ENCODE measurements at places on chromosomes 2 and 18.

DNA sequence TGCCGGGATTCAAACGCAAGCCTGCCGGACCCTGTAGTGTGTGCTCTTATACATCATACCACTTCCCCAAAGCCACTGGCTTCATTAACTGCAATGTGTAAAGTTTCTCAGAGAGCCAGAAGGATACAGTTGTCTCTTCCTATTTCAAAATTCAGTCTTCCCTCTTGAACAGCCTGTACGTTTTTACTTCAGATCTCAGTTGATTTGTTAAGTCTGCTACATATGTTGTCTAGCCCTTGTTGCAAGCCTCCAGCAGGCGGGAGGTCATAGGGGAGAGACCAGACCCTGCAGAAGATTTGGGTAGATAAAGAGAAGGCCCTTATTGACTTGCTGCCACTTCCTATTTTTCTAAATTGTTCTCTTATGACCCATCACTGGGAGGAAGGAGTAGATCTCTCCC lies 56.2 kb downstream of the ARHGEF33 start:
- no peak for DNase-seq

- DNase-seq, result no peak
These were observed 351.9 kb upstream of the SMIM21 start for GRCh38 chr18:75779450-75779849.

- DNase-seq, result no peak
These were observed 155.8 kb upstream of the TANK start for GRCh38 chr2:161004379-161004778.

DNA sequence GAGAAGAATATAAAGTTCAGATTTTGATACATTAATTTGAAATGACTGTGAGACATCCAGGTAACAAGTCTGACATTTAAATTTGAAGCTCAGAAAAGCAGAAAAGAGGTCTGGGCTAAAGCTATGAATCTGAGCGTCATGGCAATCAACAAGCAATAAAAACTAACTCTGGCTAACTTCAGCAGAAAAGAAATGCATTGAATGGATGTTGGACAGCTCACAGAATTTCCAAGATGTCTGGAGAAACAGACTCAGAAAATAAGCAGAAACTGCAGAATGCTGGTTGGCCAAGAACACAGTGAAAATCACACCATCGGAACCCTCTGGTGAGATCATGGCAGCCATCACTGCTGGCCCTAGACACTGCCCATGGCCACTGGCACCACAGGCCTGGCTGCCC lies 366.6 kb downstream of the METTL4 start:
- no peak for DNase-seq

- DNase-seq, result no peak
These were observed 5.6 kb downstream of the SLC66A3 start for GRCh38 chr2:11160731-11161455.

DNA sequence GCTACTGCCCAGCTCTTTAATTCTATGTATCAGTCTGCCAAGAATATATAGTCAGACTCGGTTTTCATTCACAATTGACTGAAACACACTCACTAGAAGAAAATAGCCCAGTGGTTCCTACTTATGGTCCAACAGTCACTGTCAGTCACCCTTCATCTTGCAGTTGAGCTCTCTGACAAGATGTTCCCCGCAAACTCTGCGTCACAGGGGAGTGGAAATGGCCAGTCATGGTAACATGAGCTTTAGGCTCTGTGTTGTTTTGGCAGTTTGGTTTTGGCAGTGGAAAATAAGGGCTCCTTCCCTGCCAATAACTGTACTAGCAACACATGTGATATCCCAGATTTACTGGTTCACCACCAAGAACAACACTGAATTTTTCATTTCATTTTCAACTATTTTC lies 122.5 kb downstream of the PRPF40A start:
- no peak for DNase-seq

DNA sequence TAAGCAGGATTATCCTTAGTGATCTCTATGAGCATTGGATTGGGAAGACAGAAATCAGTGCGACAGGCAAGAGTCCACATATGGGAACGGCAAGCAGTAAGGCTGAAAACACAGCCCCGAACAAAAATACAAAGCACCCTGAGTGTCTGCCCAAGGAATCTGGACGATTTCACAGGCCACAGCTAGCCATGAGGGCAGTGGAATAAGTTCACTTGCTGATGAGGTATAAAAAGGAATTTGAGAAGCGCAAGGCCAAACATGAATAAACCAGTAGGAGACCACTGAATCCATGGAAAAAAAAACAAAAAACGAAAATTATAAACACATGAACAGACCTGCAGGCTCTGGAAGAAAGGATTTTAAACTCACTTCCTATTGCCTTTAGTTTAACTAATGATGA lies 24.3 kb downstream of the WDSUB1 start:
- no peak for DNase-seq

DNA sequence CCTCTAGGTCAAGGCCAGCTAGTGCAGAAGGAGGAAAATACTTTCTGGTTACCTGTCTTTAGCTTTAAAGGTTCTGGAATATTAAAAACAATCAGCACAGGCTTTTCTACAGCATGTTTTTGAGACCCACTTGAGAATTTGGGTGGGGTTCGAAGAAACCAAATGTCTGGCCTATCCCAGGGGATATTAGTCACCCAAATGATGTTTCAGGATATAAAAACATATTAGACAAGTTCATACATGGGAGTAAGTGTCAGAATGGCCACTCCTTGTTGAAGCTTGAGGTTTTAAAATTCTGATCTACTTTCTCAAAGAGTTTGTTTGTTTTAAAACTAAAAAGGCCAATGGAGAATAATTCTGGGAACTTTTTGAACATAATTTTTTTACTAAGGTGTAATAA lies 158.6 kb upstream of the DLX2 start:
- DNase-seq, result no peak

DNA sequence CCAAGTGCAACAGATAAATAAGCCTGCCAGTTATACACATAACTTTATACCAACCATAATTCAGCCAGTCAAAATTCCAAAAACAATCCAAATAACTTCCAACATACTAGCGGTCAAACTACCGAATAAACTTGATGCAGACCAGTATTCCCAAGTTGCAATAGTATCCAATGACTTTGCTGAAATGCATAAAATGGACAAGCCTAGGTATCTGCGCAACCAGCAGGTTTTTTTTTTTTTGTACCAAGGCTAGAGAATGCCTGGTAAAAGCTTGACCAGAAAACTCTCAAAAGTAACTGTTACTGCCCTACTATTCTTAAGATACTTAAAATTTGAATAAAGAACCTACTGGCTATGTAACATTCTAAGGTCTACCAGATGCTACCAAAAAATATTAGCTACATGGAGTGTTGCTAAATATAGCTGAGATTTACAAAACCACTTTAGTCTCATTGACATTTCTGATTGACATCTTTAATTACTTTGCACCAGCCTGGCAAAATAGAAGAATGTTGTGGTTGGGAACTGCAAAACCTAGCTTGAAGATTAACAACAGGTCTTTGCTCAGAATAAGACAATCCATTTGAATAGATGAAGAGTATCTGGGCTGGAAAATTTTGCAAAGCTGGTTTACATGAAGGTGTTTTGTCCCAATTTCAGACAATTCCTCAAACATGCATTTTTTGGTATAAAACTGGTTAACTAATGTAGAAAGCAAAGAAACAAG lies 7.3 kb downstream of the SRSF7 start:
- DNase-seq, result no peak

GRCh38 chr18:11021477-11021876 lies 127.9 kb downstream of the PIEZO2 start:
- peak; percentile 41 for DNase-seq

DNA sequence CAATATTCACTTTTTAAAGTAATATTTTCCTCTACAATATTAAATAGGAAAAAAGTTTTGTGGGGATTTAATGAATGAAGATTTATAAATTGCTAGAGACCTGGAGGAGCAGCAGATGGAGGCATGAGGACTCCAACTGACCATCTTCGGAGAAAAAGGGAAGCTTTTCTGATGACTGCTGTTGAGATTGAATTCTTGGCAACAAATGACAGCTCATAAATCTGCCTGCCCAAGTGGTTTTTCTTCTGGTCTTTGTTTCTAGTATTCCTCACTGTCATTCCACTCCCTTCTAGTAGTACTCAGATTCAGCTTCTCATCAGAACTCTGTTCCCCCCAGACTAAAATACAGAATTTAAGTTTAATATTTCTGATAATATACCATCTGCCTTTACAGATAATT lies 157.0 kb downstream of the EML6 start:
- peak; percentile 14 for DNase-seq

DNA sequence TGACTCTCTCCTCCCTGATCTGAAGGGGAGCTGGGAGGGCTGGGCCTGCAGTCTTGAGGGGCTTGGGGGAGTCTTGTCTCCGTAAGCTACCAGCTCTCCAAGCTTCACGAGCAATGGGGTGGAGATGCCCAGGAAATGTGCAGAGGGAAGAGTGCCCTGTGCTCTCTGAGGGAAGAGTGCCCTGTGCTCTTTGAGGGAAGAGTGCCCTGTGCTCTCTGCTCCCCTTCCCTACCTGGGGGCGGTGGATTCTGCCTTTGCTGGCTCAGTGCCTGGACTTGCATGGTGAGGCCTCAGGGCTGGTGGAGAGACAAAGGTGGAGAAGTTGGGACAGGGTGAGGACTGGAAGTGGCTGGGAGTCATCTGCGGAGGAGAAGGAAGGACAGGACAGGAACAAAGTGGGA lies 72.7 kb downstream of the TWIST2 start:
- DNase-seq, result no peak

GRCh38 chr2:46990231-46990588 lies 74.6 kb upstream of the MCFD2 start:
- DNase-seq, result no peak

DNA sequence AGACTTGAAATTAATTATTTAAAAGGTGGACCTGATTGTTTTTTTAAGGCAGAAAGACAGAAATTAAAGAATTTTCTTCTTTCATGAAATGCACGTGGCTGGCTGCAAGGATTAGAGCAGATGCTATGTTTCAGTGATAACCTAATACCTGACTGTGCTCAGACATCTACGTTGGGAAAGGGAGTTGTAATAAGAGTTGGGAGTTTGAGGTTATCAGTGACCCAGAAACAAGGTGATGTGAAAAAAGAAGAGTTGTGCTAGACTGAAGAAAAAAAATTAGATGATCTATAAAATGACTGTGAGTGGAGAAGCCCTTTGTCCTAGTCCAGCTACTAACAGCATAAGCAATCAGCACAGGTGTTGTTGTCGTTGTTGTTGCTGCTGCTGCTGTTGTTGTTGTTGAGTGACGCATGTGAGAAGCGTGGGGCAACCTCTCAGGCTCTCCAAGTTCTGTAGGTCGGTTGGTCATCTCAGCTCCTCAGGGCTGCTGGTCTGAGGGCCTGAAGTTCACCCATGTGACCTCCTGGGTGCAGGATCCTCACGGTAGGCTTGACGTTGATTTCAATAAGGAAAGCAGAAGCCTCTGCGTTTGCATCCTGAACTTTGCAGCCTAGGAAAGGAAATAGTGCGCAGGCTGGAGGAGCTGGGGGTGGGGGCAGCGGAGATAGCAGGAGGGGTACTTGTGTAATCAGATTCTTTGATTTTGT lies 7.6 kb downstream of the POU3F3 start:
- no peak for DNase-seq

DNA sequence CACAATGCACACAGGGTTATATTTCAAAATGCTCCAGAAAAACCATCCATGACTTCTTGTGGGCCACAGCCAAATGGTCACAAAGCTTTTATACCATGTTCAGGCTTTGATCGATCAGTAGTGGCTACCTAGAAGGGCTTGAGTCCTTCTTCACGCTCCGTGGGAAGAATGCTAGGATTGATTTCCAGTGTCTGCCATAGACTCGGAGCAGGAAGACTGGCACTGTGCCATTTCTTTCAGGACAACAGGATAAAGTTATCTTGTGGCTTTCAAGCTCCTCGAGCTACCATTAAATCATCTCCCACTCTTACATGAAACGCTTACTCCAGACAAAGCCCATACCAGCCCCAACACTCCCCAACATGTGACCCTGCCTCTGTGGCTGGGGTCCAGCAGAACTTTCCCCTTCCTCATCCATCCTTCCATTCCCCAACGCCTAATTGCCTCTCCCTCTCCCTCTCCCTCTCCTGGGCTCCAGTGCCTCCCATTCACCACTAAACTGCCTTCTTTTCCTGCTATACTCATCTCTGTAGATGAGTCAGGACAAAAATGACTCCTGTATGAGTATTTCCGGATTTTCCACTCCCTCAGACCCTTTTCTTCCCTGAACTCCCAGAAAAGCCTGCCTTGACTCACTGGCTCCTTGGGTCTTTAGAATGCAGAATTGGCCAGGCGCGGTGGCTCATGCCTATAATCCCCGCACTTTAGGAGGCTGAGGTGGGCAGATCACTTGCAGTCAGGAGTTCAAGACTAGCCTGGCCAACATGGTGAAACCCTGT lies 40.9 kb downstream of the ADD2 start:
- DNase-seq, result no peak

GRCh38 chr2:20737505-20737904 lies 70.6 kb downstream of the GDF7 start:
- DNase-seq, result no peak

Measured in RPMI8226 (cell line).